Stimulated activated CD4-positive, alpha-beta T cell treated with anti-CD3 and anti-CD28 coated beads, Interleukin-15, amount 100 ng/mL, for 24 hours (primary cell): ENCODE measurements at places on chromosomes 2 and 18.

- no peak for DNase-seq
Measured at GRCh38 chr2:108194409-108195132, 45.2 kb upstream of the SULT1C3 start.

DNA sequence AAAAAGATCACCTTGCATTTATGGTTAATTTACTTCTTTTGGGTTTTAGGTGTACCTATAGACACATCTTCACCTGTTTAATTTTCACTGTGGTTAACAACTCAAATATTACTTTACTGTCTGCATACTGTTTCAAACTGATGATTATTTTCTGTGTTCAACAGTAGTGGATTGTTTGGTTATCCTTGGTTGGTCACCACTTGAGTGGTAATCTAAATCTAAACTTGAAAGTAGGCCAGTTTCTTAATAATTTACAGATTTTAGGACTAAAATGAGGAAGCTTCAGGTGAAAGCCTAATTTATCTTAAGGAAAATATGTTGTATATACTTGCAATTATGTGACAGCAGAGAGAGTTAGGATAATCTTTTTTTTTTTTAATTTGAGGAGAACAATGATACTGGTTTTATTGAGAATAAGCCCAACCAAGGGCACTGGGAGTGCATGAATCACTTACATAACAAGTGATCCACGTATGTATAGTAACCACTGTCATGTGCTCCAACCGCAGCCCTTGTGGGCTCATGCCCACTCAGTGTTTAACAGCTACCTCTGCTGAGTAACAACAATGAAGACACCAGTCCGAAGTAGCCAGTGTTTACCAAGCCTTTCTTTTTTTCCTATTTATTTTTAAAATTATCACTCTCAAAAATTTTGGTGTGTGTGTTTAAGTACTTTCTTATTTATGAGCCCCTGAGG is 31.0 kb upstream of the WDSUB1 start:
- no peak for DNase-seq

DNA sequence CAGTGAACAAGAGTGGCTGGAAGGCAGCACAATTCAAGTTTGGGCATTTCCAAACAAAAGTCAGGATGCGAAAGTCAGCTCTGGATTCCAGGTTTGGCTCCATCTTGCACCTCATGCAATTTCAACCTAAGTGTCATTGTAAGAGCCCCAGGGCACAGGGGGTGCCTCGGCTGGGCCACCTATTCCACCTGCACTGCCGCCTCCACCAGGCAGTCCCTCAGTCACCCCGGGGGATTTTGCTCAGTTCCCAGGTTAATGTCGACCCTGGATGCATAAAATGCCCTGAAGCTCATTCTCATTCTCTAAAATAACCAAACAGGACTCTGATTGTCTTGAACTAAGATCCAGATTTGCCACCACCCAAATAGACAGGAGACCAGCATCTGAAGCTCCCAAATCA is 77.6 kb downstream of the EDAR start:
- no peak for DNase-seq

DNA sequence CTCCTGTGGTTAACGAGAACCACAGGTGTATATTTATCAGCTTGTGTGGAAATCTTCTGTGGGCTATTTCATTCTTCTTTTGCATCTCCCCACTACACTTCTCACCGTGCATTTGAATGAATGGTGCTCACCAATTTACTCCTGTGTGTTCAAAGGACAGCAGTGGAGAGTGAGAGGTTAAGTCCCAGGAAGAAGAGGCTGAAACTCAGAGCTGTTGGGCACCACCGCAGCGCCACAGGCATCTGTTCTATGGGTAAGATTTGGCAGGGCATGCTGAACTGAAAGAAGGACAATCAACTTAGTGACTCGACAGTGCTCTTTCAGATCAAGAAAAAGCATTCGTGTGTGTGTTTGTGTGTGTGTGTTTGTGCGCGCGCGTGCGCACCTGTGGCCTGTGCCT is 297.9 kb upstream of the SIX2 start:
- DNase-seq, result no peak

GRCh38 chr2:107072150-107072940 is 186.4 kb upstream of the ST6GAL2 start:
- DNase-seq, result no peak

DNA sequence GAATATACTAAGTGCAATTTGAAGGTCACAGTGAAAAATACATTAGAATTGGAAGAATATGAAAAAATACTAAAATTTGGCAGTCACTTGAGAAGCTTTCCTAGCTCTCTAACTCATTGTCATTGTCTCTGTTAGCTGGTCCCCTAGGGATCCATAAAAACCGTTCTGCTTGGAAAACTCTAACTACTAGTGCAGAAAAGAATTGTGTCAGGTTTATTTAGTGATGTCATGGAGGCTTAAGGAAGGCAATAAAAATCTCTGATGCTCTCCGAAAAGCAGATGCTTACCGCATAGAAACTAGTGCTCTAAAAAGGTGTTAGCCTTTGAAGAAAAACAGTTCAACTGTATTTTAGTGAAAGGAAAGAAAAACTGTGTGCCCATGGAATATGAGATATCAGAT is 150.1 kb upstream of the DLGAP1 start:
- no peak for DNase-seq

- DNase-seq, result no peak
Measured at GRCh38 chr18:55912071-55912470, 324.1 kb upstream of the TCF4 start.

DNA sequence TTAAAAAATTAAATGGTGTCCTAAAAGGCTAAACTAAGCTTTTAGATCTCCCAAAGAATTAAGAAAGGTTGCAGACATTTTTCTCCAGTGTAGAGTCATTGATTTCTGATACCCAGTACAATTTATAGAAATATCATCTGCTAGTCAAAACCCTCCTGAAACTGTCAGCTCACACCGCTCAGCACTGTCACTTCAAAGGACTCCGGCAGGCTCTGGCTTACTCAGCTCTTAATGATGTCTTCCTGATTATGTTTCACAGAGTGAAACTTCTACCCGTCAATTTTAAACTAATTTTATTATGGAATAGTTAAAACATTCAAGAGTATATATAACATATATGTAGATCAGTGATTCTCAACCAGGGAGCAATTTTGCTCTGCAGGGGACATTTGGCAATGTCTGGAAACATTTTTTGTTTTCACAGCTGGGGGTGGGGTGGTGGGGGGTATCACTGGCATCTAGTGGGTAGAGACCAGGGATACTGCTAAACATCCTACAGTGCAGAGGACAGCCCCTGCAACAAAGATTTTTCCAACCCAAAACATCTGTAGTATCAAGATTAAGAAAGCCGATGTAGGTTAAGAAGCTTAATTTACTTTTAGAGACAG is 31.6 kb downstream of the CDK15 start:
- DNase-seq, result peak; percentile 10
